Mucosa of gallbladder (tissue), 1 donor: ENCODE measurements at places on chromosomes 6 and 20.
A peak's percentile ranks its signal among the peaks of the same experiment; 100 is the strongest.

GRCh38 chr6:26064619-26065257 lies 22.5 kb upstream of the HFE start:
- DNase-seq = peak; percentile 35

DNA sequence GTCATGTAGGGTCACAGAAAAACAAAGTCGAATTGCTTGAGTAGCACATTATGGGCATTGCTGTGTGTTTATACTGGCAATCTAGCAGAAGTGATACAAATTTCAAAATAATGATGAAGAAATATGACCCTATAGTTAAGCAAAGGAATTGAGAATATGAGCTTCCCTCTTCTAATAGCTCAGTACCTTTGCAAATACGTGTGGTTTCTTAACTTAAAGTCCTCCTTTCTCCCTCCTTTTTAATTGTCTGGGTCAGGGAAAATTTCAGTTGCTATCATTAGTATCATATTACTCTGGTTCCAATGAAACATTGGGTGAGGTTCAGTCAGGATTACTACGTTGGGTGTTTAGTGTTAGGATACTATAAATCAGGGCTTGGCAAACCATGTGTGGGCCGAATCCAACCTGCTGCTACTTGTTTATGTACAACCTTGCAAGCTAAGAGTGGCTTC lies 166.8 kb upstream of the CARMIL1 start:
- DNase-seq = no peak

GRCh38 chr20:49859011-49859410 lies 46.4 kb downstream of the SLC9A8 start:
- no peak for DNase-seq

DNA sequence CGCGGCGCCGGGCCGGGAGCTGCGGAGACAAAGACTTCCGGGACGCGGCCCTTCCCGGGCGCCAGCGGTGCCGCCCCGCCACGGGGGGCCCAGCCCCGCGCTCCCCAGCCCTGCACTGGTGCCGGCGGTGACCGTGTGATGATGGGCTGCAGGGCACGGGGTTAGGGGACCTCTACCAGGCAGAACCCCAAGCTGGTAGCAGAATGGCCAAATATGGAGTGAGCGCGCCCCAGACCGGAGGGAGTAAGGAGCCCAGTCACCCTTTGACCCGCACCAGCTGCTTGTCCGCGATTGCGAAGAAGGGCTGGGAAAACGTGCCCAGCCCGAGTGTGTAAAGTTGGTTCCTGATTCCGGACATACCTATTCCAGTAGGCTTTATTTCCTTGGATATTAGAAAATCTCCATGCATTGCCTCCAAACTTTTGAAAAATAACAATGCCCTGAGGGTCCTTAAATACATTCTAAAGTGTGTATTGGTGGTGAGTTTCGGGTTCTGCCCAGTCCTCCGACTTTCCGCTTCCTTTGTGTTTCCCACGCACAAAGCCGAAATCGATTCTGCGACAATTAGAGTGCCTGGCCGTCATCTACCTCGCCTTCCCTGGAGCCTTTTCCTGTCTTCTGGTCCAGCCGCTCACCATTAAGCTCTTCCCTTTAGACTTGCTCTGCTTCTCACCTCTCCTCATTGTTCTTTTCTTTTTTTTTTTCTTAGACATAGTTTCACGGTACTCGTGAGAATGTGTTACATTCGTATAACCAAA lies 1.1 kb downstream of the ABRACL start:
- peak; percentile 62 for DNase-seq

GRCh38 chr20:53940907-53941545 lies 129.4 kb downstream of the BCAS1 start:
- DNase-seq = no peak

- DNase-seq = no peak
Observed at GRCh38 chr6:108169464-108170331, 3.9 kb downstream of the NR2E1 start.

- DNase-seq = no peak
Observed at GRCh38 chr6:156967852-156968251, 190.7 kb downstream of the ARID1B start.

DNA sequence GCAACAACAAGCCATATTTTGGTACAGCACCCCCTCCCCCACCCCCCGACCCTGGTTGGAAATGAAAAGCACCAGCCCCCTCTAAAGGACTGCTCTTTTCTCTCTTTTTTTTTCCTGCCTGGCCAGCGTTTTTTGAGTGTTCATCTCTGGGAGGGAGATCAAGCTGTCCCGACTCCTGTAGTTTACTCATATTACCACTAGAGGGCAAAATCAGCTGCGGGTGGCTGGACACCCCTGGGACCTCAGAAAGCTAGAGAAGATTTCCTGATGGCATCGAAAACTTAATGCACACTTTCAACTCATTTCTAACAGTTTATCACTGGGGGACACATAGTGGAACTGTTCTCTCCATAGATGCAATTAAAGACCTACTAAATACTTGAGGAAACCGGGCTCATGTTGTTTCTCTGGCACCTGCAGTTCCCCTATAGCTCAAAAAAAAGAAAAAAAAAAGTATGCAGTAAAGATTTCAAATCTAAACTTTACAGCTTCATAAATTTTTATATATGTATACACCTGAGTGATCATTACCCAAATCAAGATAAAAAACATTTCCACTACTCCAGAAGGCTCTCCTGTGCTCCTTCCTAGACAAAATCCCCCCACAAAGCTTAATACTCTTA lies 24.4 kb downstream of the CNBD2 start:
- peak; percentile 55 for DNase-seq

DNA sequence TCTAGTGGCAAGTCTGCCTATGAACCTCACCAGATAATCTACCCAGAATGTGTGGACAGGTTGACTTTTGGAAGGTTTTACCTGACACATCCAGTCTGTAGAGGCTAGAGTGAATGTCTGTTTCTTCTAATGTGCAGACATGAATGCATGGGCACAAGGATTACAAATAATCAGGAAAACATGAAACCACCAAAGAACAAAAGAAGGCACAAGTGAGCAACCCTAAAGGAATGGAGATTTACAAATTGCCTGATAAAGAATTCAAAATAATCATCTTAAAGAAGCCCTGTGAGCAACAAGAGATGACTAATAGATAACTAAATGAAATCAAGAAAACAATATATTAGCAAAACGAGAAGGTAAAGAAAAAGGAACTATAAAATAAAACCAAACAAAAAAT lies 876.1 kb upstream of the ADGRB3 start:
- no peak for DNase-seq
